Effector memory CD4-positive, alpha-beta T cell (primary cell): ENCODE measurements at places on chromosomes 13 and 19.

- DNase-seq: no peak
- H3K27ac ChIP-seq: no peak overlapping the region
- H3K4me1 ChIP-seq: no peaks in the 10 kb centered on the region
- H3K4me3 ChIP-seq: no peak overlapping the region
These were observed 1241.5 kb upstream of the SPRY2 start for GRCh38 chr13:81582381-81582780.

GRCh38 chr19:8642561-8642960, 12.1 kb downstream of the NFILZ start:
- H3K4me3 ChIP-seq: no peak overlapping the region
- H3K27me3 ChIP-seq: no peaks in the 10 kb centered on the region
- H3K27ac ChIP-seq: no peak overlapping the region

DNA sequence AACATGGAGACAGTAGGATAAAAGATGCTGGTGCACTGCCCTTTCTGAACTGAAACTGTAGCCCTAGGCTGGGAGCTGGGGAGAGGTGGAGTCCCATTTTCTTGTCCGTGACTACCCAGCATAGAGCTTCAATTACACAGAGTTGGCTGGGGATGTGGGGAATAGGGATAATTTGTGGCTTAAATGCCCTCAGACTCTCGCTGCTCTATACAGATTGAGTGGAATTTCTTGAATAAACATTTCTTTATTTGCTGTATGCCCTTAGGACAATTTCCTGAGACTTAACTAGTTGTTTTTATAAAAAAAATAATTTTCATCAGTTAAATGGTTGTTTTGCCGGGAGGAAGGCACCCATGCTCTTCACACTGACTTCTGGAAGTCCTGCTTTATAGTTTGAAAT, 7.2 kb downstream of the IGFL2 start:
- H3K36me3 ChIP-seq: no peaks in the 10 kb centered on the region
- no peak for DNase-seq
- H3K4me1 ChIP-seq: no peaks in the 10 kb centered on the region
- H3K27ac ChIP-seq: no peak overlapping the region
- H3K27me3 ChIP-seq: no peaks in the 10 kb centered on the region

DNA sequence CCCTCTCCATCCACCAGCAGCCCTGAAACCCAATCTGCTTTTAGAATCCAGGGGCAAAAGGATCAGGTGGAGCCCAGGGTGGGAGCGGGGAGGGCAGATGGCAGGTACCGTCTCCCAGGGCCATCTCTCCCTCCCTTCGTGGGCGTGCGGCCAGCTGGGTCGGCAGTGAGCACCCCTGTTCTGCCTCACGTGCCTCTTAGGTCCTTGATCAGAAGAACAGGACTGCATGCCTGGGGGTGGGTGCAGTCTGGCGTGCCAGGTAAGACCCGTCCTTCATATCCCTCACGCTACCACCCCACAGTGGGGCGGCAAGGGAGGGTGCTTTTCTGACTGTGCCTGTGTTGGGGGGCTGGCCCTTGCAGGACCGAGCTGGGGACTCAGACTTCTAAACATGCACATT, 2.0 kb downstream of the SLC8A2 start:
- H3K4me1 ChIP-seq: peaks cover 9% of the 10 kb centered on the region
- no peak for DNase-seq
- H3K4me3 ChIP-seq: no peak overlapping the region

- no peaks in the 10 kb centered on the region for H3K4me1 ChIP-seq
- no peak overlapping the region for H3K4me3 ChIP-seq
- H3K36me3 ChIP-seq: no peaks in the 10 kb centered on the region
- H3K27me3 ChIP-seq: no peaks in the 10 kb centered on the region
- no peak for DNase-seq
- H3K27ac ChIP-seq: no peak overlapping the region
These were observed 86.1 kb downstream of the EDNRB start for GRCh38 chr13:77832339-77833100.

GRCh38 chr19:42114412-42114811, 17.8 kb downstream of the POU2F2 start:
- no peak for DNase-seq
- peaks cover 52% of the 10 kb centered on the region for H3K36me3 ChIP-seq
- H3K4me3 ChIP-seq: no peak overlapping the region
- no peaks in the 10 kb centered on the region for H3K27me3 ChIP-seq

- H3K27ac ChIP-seq: no peak overlapping the region
- H3K4me3 ChIP-seq: no peak overlapping the region
- no peaks in the 10 kb centered on the region for H3K36me3 ChIP-seq
- H3K4me1 ChIP-seq: peaks cover 26% of the 10 kb centered on the region
These were observed 20.2 kb upstream of the PGLS start for GRCh38 chr19:17491287-17491686.

DNA sequence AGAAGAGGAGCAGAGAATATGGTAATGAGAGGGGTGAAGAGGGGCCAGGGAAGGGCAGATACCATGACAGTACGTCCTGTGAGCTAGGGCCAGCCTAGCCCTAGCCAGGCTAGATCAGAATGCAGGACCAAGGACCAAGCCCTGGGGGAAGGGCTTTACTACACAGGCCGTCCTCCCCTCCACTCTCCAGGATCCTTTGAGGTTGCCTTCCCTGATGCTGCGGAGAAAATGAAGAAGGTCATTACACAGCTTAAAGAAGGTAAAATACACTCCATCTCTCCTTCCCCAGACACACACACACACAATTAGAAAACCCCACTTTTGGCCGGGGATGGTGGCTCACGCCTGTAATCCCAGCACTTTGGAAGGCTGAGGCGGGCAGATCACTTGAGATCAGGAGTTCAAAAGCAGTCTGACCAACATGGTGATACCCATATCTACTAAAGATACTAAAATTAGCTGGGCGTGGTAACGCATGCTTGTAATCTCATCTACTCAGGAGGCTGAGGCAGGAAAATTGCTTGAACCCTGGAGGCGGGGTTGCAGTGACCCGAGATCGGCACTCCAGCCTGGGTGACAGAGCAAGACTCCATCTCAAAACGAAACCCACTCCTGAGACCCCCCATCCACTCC, 8.5 kb downstream of the SPACA6 start:
- no peaks in the 10 kb centered on the region for H3K27me3 ChIP-seq
- DNase-seq: no peak
- H3K4me3 ChIP-seq: no peak overlapping the region

DNA sequence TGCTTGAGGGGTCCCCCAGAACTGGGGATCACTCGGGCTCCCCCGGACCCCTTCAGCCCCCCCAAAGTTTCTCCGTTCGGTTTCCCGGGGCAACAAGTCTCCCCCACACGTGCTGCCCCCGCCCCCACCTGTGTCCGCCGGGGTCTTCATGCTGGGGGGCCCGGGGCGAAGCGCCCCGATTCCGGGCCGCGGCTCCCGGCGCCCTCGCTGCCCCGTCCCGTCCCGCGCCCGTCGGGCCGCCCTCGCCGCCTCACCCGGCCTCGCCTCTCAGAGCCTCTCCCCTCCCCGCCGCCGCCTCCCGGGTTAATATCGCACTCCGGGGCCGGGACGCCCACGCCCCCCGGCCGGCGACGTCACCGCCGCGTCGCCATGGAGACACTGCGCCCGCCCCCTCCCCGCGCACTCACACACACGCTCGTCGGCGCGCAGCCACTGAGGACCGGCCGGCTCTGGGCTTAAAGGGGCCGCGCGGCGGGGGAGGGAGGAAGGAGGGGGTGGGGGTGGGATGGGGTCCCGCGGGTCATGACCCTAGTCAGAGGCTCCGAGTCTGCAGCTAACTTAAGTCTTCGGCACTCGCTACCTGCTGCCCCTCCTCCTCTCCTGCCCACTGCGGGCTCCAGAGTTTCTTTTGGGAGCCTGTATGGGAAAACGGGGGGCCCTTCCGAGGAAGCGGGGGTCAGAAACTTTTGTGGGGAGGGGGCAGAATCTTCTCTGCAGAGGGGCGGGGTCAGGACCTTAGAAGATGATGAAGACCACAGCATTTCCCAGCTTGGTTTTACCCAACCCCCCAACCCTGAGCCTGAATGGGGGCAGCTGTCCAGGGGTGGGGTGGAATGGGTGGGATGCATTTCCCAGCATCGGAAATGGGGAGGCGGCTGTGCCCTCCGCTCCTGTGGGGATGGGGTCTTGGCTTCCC, at the start of gene ERF:
Gene ERF (minus strand): TSS at position 279 of the 916 bp plus-strand sequence. CDS start 129 bp downstream, at position 150.
- H3K27me3 ChIP-seq: no peaks in the 10 kb centered on the region
- H3K4me3 ChIP-seq: peak within 1 kb of the TSS; percentile 98
- DNase-seq: peak; percentile 88
- peaks cover 31% of the 10 kb centered on the region for H3K4me1 ChIP-seq

DNA sequence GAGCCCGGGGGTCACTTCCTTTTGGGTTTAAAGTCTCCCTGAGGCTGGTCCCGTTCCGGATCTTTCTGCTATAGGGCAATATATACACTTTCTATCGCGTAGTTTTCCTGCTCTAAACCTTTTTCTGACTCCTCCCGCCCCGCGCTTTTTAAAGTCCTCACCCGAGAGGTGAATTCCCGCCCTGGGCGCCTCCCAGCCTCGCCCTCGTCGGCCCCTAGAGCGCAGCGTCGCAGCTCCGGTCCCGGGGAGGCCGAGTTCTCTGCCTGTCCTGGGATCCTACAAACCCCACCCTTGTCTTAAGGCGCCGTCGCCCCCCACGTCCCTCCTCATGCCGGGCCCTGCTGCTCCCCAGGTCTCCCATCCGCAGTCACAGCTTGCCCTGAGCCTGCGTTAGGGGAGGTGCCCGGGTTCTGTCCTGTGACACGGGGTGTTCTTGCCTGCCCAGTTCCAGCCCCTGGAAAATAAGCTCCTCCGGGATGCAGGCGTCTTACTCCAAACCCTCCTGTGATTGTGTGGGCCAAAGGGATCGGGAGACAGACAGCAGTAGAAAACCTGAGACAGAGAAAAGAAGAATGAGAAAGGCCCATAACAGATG, 491 bp downstream of the ZNF525 start:
- H3K36me3 ChIP-seq: no peaks in the 10 kb centered on the region
- H3K4me3 ChIP-seq: peak overlapping the region; percentile 85
- H3K27me3 ChIP-seq: no peaks in the 10 kb centered on the region
- peaks cover 4% of the 10 kb centered on the region for H3K4me1 ChIP-seq
- peak; percentile 31 for DNase-seq

DNA sequence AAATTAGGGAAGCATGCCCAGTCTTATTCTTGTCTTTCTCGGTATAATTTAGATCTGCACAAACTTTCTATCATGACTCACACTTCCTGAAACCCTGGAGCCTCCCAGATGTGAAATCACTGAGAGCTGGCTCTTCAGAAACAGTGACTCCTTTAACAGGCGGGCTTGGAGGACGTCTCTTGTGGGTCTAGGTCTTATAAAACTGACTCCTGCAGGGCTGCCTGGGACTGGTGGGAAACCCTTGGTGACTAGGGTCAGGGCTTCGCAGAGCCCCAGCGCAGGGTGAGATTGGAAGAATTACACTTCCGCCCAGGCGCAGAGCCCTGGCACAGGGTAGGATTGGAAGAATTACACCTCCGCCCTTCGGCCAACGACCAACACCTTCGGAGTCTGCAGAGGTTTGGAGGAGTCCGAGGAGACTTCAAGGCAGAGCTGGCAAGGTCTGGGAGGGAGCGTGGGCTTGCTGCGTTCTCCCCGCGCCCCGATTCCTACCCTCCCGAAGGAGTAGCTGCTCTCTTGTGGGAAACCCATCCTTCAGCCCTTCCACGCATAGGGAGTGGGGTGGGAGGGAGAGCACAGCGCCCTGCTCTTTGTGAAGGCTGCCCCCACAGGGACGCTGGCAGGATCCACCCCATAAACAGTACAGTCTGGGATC, 43.4 kb upstream of the MAP3K10 start:
- H3K27me3 ChIP-seq: no peaks in the 10 kb centered on the region
- no peak overlapping the region for H3K27ac ChIP-seq
- DNase-seq: no peak

- H3K4me1 ChIP-seq: peaks cover 24% of the 10 kb centered on the region
- DNase-seq: peak; percentile 100
- H3K27me3 ChIP-seq: no peaks in the 10 kb centered on the region
These were observed at the start of gene TRIM28 for GRCh38 chr19:58543826-58544590. Gene TRIM28 (plus strand): TSS chr19:58544064. CDS start chr19:58544758, 694 bp downstream.

DNA sequence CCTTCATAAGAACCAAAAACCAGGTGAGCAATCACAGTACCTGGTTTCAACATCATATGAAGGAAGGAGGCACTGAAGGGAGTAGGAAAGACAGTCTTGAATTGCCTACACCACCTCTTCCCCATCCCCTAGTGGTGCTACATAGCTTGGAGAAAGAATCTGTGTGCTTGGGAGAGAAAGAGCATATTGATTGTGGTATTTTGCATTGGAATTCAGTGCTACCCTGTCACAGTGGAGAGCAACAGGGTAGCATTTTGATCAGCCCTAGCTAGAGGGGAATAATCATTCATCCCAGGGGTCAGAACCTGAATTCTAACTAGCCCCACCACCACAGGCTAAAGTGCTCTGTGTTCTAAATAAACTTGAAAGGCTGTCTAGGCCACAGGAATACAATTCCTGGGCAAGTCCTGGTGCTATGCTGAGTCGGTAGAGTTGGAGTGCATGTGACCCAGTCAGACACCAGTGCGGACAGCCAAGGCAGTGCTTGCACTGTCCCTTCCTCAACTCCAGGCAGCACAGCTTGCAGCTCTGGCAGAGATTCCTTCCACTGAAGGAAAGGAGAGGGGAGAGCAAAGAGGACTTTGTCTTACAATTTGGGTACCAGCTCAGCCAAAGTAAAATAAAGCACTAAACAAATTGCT, 158.7 kb downstream of the VWA8 start:
- no peak overlapping the region for H3K4me3 ChIP-seq
- no peak for DNase-seq
- no peaks in the 10 kb centered on the region for H3K27me3 ChIP-seq
- H3K36me3 ChIP-seq: peaks cover 22% of the 10 kb centered on the region

DNA sequence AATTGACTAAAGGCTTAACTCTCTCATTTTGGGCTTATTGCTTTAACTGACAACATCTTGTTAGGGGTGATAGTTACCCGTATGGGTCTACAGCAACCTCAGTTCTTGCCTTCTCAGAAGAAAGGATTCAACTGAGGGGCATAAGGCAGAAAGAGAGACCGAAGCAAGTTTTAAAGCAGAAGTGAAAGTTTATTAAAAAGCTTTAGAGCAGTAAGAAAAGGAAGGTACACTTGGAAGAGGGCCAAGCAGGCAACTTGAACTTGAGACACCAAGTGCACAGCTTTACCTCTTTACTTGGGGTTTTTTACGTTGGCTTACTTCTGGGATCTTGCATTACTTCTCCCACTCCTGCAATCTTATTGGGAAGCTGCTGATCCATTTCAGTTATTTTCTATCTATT, 246.9 kb upstream of the PRR20A start:
- H3K27me3 ChIP-seq: no peaks in the 10 kb centered on the region
- H3K27ac ChIP-seq: no peak overlapping the region
- H3K4me3 ChIP-seq: no peak overlapping the region
- DNase-seq: no peak

DNA sequence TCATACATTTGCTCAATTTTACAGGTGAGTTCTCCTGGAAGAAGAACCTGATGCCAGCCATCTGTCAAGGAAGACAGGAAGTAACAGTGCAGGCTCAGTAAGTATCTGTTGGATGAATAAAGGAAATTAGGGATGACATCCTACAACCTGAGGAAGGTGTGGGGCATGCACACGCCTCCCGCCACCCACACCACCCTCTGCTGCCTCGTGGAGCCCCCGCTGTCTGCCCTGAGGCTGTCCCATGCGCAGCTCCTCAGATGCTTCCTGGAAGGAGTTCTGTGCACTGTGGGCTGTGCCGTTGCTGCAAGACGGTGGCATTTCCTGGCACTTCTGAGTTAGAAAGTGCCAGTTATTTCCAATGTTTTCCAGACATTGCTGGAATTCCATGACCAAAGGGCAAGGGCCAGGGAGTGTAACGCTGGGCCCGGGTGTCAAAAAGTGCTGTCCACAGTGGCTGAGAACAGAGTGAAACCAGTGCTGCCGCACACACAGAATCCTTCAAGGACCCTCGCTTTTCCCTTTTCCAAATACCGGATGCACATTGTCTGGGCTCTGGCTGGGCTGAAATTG, 4.2 kb upstream of the TEX29 start:
- no peaks in the 10 kb centered on the region for H3K27me3 ChIP-seq
- no peaks in the 10 kb centered on the region for H3K4me1 ChIP-seq
- no peak overlapping the region for H3K4me3 ChIP-seq
- DNase-seq: no peak
- H3K36me3 ChIP-seq: no peaks in the 10 kb centered on the region
